CD4-positive, alpha-beta T cell (primary cell): ENCODE measurements at places on chromosomes 2 and 18. TPM values are rescaled to one million over a fixed set of nuclear protein-coding genes. Genes with fewer than 3 reads are reported as not detected.

GRCh38 chr2:206721256-206721920 lies 3.2 kb upstream of the DYTN start:
- H3K36me3 ChIP-seq: no peaks in the 10 kb centered on the region
- no peak for DNase-seq
- H3K27ac ChIP-seq: no peak overlapping the region
- no peak overlapping the region for H3K4me3 ChIP-seq

Gene TDRD15
- not detected for total RNA-seq

GRCh38 chr18:10442551-10442971 lies 11.9 kb upstream of the APCDD1 start:
- H3K4me3 ChIP-seq: no peak overlapping the region
- H3K27ac ChIP-seq: no peak overlapping the region
- H3K4me1 ChIP-seq: no peaks in the 10 kb centered on the region
- H3K27me3 ChIP-seq: no peaks in the 10 kb centered on the region
- no peaks in the 10 kb centered on the region for H3K36me3 ChIP-seq

GRCh38 chr18:1014951-1015624 lies 110.4 kb downstream of the ADCYAP1 start:
- no peak for DNase-seq
- H3K27me3 ChIP-seq: no peaks in the 10 kb centered on the region
- H3K4me1 ChIP-seq: no peaks in the 10 kb centered on the region

GRCh38 chr2:33391529-33392255 lies 84.8 kb upstream of the RASGRP3 start:
- no peak for DNase-seq
- H3K4me1 ChIP-seq: no peaks in the 10 kb centered on the region
- no peaks in the 10 kb centered on the region for H3K36me3 ChIP-seq
- H3K4me3 ChIP-seq: no peak overlapping the region
- no peaks in the 10 kb centered on the region for H3K27me3 ChIP-seq

- no peak overlapping the region for H3K4me3 ChIP-seq
- no peak overlapping the region for H3K27ac ChIP-seq
Observed at GRCh38 chr2:239278941-239279365, 121.9 kb downstream of the HDAC4 start.

Gene TUBA3E
- not detected for total RNA-seq

DNA sequence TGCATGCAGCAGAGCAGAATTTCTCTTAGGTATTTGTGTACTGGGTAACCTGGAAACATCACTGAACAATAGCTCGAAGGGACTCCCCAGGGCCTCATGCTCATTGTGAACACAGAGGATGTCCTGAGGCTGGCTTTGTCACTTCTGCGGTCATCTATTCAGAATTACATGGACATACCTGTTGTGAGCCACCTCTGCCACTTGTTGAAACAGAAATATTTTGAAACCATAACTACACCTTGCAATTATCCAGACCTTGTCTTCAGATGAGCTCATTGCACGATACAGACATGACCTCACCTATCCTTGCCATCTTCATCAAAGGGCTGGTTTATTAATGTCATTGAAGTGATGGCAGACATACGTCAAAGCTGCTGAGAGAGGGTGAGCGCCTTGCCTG lies 23.4 kb upstream of the CREG2 start:
- H3K36me3 ChIP-seq: no peaks in the 10 kb centered on the region
- H3K27me3 ChIP-seq: no peaks in the 10 kb centered on the region
- H3K27ac ChIP-seq: no peak overlapping the region
- H3K4me3 ChIP-seq: no peak overlapping the region
- H3K4me1 ChIP-seq: no peaks in the 10 kb centered on the region

DNA sequence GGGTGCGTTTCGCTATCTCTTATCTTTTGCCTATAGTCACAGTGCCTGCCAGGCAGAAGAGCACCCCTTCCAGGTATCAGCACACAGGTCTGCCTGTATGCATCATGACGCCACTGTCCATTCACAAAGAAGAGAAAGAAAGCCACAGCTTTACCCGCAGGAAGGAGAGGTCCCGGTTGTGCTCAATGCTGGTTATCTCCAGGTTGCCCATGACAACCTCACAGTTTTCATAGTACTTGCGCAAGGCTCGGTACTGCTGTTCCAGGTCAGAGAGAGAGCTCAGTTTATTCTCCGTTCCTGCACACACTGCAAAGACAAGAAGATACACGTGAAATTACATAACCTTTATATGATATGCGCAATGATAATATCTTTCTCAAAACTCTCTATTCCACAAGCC lies 414.0 kb downstream of the ERBB4 start:
- H3K4me1 ChIP-seq: no peaks in the 10 kb centered on the region
- no peak overlapping the region for H3K4me3 ChIP-seq
- H3K27ac ChIP-seq: no peak overlapping the region

DNA sequence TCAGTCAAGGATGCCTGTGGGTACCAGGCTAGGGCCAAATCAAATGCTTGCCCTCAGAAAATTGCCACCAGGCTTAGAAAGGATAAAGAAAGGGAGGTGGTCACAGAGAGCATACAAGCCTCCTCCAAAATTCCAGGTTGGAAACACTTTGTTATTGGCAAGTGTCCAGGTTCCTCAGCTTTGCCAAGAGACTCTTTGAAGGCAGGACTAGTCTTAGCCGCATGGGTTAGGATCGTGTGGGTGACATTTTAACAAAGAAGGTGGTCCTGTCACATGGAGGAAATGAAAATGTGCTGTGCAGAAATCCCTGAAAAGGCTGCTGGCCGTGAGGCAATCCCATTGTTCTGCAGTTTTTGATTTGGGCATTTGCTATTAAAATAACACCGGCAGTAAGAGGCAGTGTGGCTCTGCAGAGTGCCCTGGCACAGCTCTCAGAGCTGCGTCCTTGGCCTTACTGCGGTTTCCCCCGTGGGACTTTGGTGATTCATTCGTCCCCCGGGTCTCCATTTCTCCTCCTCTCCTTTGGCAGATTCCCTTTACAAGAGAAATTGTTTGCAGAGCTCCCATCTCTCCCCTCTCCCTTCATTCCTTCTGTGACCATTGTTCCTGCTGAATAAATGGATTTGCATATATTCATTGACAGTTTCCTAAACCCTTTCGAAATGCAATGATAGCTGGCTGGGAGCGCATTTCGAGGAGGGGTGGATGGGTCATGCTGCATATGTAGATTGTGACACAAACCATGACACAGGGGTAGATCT lies 187.3 kb downstream of the VAPA start:
- no peaks in the 10 kb centered on the region for H3K27me3 ChIP-seq

- peak within 1 kb of the TSS; percentile 31 for H3K27ac ChIP-seq
- peak within 1 kb of the TSS; percentile 56 for H3K4me3 ChIP-seq
- peaks cover 25% of the 10 kb centered on the region for H3K4me1 ChIP-seq
- peak; percentile 62 for DNase-seq
Observed at GRCh38 chr2:6877402-6878304, at the start of gene RSAD2. RSAD2 (plus strand) TSS chr2:6877777; CDS start chr2:6877801, 24 bp downstream.

Gene XDH
- total RNA-seq: 0.05 TPM

Gene DLGAP1
- 0.36 TPM for total RNA-seq

DNA sequence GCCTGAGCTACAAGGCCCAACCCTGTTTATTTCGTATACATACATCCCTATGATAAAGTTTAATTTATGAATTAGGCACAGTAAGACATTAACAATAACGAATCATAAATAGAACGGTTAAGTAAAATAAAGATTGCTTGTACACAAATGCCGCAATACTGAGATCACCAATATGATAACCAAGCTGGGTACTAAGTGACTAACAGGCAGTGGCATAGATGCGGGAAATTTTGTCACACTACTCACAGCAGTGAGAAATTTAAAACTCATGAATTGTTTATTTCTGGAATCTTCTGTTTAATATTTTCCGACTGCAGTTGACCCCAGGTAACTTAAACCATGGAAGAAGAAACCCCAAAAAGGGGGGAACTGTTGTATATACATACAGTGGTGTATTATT lies 33.4 kb downstream of the NEURL3 start:
- peaks cover 6% of the 10 kb centered on the region for H3K4me1 ChIP-seq
- H3K36me3 ChIP-seq: no peaks in the 10 kb centered on the region
- no peaks in the 10 kb centered on the region for H3K27me3 ChIP-seq
- no peak overlapping the region for H3K4me3 ChIP-seq
- H3K27ac ChIP-seq: no peak overlapping the region
- DNase-seq: no peak

Gene GREB1
- total RNA-seq: 0.31 TPM

Gene CROCC2
- total RNA-seq: not detected

GRCh38 chr2:4174796-4175195 lies 471.4 kb downstream of the DCDC2C start:
- H3K27me3 ChIP-seq: no peaks in the 10 kb centered on the region
- no peaks in the 10 kb centered on the region for H3K4me1 ChIP-seq
- no peak overlapping the region for H3K27ac ChIP-seq
- no peak overlapping the region for H3K4me3 ChIP-seq
- DNase-seq: no peak
- H3K36me3 ChIP-seq: no peaks in the 10 kb centered on the region

- no peak overlapping the region for H3K27ac ChIP-seq
- no peaks in the 10 kb centered on the region for H3K27me3 ChIP-seq
- no peak overlapping the region for H3K4me3 ChIP-seq
- no peaks in the 10 kb centered on the region for H3K4me1 ChIP-seq
- DNase-seq: no peak
- H3K36me3 ChIP-seq: no peaks in the 10 kb centered on the region
Observed at GRCh38 chr2:165639504-165639903, 154.5 kb downstream of the GALNT3 start.

Gene SF3B6
- total RNA-seq: 59.8 TPM

DNA sequence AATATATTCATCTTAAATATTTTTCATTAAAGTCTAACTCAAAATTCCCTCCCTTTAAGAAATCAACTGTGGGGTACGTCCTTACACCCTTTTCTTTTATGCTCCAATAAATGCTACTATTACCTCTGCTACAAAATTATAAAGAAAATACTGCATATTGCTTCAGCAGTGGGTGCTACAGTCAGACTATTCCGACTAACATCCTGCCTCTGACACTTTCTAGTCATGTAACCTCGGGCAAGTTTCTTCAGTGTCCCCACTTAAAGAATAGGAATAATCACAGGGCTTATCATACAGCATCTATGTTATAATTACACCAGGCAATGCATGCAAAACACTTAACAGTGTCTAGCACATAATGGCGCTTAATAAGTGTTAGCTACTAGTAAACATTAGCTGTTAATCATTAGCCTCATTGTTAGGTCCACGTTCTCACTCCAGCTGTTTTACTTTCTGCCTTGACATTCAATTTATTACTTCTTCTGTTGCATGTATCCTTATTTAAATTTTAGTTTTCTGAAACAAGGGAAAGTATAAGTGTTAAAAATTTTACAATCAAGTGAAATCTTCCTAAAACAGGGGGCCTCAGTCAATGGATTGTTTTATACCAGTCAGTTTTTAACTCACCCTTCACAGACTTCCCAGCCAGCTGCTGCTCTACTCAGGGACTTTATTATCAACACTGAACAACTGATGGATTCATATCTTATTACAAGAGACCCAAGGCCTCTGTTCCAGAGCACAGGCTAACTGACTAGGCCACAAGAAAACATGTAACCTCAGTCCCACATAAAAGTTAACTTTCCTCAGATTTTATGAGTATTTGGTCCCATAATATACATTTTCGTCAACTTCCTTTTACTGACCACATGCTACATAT lies 54.0 kb downstream of the CLASP1 start:
- no peaks in the 10 kb centered on the region for H3K27me3 ChIP-seq
- H3K4me1 ChIP-seq: peaks cover 8% of the 10 kb centered on the region
- no peak for DNase-seq
- H3K27ac ChIP-seq: no peak overlapping the region

- H3K27me3 ChIP-seq: no peaks in the 10 kb centered on the region
- H3K27ac ChIP-seq: no peak overlapping the region
- no peaks in the 10 kb centered on the region for H3K36me3 ChIP-seq
- no peaks in the 10 kb centered on the region for H3K4me1 ChIP-seq
- H3K4me3 ChIP-seq: no peak overlapping the region
- DNase-seq: no peak
Observed at GRCh38 chr2:134771313-134771801, 52.6 kb upstream of the TMEM163 start.

- H3K27ac ChIP-seq: no peak overlapping the region
- no peak for DNase-seq
- no peak overlapping the region for H3K4me3 ChIP-seq
- H3K27me3 ChIP-seq: no peaks in the 10 kb centered on the region
- H3K4me1 ChIP-seq: no peaks in the 10 kb centered on the region
Observed at GRCh38 chr2:62826141-62826540, 120.6 kb downstream of the EHBP1 start.

Gene CYRIA
- 1.3 TPM for total RNA-seq

DNA sequence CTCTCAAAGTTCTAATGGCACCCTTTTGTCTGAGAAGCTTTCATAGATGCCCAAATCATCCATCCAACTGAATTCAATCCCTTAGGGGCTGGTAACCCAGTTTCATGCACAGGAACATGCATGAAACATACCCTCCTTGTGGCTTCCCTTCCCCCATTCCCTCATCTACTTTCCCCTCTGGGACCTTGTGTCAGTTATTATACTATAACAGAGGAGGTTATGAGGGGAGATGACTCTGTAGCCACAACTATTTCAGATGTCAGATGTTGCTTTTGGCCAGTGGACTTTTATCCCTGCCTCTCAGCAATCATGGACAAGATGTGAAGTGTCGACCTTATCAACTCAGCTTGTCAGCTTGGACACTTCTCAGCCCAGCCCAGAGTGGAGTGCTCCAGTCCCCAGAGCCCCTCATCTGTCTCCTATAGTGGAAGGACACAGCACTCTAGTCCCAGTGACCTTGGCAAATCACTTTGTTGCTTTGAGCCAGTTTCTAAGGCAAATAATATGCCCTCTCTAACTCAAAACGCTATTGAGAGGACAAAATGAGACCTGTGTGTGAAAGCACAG lies 8.4 kb downstream of the DHRS9 start:
- H3K4me3 ChIP-seq: no peak overlapping the region
- no peaks in the 10 kb centered on the region for H3K36me3 ChIP-seq
- no peaks in the 10 kb centered on the region for H3K27me3 ChIP-seq

Gene UCN
- 1.8 TPM for total RNA-seq

DNA sequence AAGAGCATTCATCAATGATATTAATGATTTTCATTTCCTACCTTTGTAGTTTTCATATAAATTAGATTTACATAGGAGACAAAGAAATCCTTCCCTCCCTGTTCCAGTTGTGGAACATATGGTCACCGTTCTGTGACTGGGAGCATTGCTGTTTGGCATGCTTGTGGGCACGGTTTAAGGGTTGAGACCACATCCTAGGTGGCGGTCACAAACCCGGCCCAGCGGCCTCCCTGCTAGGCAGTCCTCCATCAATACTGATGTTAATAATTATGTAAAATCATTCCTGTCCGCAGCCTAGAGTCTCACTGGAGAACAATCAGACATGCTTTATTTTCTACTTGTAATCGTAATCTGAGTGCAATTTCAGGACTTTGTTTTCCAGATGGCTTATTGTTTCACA lies 117.9 kb downstream of the AGAP1 start:
- H3K4me1 ChIP-seq: no peaks in the 10 kb centered on the region
- no peaks in the 10 kb centered on the region for H3K27me3 ChIP-seq
- H3K36me3 ChIP-seq: no peaks in the 10 kb centered on the region
- H3K27ac ChIP-seq: no peak overlapping the region

GRCh38 chr2:49943944-49944778 lies 789.8 kb upstream of the FSHR start:
- no peaks in the 10 kb centered on the region for H3K36me3 ChIP-seq
- H3K27me3 ChIP-seq: no peaks in the 10 kb centered on the region
- H3K27ac ChIP-seq: no peak overlapping the region
- no peaks in the 10 kb centered on the region for H3K4me1 ChIP-seq

Gene MYO5B
- not detected for total RNA-seq
